ENCODE measurements at places on chromosomes 16 and 17. TPM values are rescaled to one million over a fixed set of nuclear protein-coding genes. Genes with fewer than 3 reads are reported as not detected.

Gene EVI2A
- total RNA-seq, result 1.9 TPM

Gene OR3A3
- total RNA-seq, result not detected

Gene TOX3
- not detected for total RNA-seq

Gene SEC14L5
- total RNA-seq, result not detected

Gene ATP2A1
- total RNA-seq, result 0.44 TPM

All from placental pericyte (primary cell).